ENCODE measurements at places on chromosomes 11 and 22.

DNA sequence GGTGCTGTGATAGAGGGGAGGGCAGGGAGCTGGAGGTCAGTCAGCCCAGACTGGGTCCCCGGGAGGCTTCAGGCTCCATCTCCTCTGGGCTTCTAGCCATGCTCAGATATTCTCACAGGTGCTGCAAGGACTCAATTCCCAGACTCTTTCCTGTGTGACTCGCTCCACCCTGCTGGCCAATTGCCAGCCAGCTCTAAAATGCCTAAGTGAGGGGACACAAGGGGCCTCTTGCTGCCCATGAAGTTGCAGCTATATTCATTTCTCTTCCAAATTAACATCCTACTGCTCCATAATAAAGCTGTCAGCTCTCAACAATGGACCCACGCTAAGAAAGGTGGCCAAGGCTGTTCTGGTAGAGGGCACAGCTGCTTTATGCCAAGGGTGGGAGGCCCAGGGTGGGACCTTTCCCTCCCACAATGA is 101.5 kb downstream of the PLEKHA7 start:
- no peak for DNase-seq

GRCh38 chr11:73164803-73165540 is 22.9 kb upstream of the FCHSD2 start:
- no peak for DNase-seq

- peak; percentile 80 for DNase-seq
Measured at GRCh38 chr11:122634501-122634900, 21.0 kb upstream of the UBASH3B start.

GRCh38 chr11:130002846-130003716 is 446 bp upstream of the PRDM10 start:
- peak; percentile 100 for DNase-seq

DNA sequence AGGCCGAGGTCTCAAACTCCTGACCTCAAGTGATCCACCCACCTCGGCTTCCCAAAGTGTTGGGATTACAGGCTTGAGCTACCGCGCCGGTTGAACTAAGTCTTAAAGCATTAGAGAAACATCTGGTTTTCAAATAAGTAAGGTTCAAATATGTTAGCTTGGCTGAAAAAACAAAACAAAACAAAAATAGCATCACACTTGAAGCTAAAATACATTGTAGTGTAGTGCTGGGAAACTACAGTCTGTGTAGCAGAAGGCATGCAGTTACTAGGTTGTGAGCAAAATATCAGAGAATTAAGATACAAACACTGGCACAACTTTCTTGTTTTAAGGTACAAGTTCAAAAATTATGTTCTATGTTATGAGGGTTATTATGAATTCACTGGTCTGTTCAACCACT is 224.8 kb upstream of the CHORDC1 start:
- no peak for DNase-seq

DNA sequence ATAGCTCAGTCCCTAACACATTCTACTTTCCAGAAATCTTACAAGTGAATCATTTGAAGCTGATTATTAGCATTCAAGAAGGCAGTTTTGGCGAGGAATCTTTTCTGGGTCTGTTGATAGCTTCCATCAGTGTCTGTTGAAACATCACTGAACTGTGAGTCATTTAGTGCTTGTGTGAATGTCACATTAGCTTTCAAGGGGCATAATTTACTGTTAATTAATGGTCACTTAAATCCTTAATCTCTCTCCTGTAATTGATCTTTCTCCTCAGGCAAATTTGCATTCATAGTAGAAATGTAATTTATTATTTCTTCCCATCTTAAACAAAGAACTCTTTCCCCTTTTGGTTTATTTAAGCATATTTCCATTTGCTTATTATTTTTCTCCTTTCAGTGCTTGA is 2.6 kb downstream of the HTR3B start:
- no peak for DNase-seq

GRCh38 chr22:31923136-31923535 is 21.2 kb upstream of the YWHAH start:
- no peak for DNase-seq

- no peak for DNase-seq
Measured at GRCh38 chr11:104104664-104105063, 59.3 kb downstream of the PDGFD start.

DNA sequence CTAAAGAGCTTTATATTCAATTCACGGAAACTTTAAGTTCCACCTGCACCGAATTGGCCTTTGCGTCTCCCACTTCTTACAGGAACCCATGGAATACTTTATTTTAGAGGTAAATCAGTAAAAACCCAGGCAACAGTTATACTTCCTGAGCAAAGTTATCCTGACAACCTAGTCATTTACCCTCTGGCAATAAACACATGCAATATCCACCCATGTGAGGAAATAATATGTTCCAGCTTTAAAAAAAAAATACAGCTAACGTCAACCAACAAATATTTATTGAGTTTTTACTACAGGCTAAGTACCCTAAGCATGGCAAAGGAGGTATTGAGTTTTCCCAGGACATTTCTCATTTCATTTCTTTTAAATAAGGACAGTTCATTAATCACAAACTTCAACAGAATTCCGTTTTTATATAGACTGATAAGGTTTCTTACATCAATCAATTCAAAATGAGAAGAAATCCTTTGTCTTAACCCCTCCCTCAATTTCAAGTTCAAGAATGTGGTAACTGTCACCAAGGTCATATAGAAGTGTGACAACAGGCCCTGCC is 38.3 kb upstream of the CCDC34 start:
- no peak for DNase-seq

Data from fibroblast of skin of right biceps (primary cell).